ENCODE measurements at places on chromosomes 2 and 18. TPM values are rescaled to one million over a fixed set of nuclear protein-coding genes. Genes with fewer than 3 reads are reported as not detected.

DNA sequence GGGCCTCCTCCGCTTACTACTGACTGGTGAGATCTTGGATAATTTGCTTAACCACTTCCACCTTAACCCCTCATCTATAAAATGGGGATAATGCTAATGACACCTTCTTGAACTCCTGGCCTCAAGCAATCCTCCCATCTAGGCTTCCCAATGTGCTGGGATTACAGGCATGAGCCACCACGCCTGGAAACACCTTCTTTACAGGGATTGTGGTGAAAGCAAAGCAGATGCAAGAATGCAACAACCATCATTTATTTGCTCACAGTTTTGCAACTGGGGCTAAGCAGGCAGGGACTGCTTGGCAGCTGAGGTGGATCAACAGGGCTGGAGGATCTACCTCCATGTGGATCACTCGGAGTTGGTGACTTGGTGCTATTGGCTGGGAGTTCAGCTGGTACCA is 76.2 kb upstream of the ZNF532 start:
- no peak overlapping the region for H3K4me3 ChIP-seq
- no peak overlapping the region for H3K27ac ChIP-seq
- H3K36me3 ChIP-seq = no peaks in the 10 kb centered on the region
- no peaks in the 10 kb centered on the region for H3K27me3 ChIP-seq
- DNase-seq = no peak
- H3K4me1 ChIP-seq = peaks cover 34% of the 10 kb centered on the region

DNA sequence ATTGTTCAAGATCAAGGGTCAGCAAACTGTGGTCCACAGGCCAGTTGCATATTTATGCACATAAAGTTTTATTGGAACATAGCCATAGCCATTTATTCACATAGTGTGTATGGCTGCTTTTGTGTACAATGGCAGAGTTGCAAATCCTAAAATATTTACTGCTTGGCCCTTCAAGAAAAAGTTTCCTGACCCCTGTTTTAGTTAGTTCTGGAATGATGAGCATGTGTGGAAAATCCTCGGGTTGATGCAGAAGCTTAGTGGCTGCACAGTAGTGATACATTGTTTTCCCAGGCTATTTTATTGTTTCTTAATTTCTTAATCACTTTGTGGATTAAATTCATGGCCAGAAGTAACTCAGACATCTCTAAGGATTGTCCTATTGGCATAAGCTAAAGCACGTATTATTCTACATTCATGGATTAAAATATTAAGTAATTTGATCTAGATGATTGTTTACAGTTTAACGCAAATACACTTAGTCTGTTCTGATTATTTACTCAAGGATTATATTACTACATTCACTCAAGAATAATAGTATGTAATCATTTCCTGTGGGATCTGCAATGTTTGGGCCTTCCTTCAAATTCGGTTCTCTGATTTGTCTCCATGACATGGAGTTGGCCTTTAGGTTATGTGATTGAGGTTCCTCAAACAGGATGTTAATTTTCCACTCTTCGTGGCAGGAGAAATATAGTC is 165.5 kb downstream of the TMEM247 start:
- no peaks in the 10 kb centered on the region for H3K4me1 ChIP-seq
- no peak overlapping the region for H3K4me3 ChIP-seq
- DNase-seq = no peak
- H3K27me3 ChIP-seq = no peaks in the 10 kb centered on the region
- no peaks in the 10 kb centered on the region for H3K36me3 ChIP-seq

DNA sequence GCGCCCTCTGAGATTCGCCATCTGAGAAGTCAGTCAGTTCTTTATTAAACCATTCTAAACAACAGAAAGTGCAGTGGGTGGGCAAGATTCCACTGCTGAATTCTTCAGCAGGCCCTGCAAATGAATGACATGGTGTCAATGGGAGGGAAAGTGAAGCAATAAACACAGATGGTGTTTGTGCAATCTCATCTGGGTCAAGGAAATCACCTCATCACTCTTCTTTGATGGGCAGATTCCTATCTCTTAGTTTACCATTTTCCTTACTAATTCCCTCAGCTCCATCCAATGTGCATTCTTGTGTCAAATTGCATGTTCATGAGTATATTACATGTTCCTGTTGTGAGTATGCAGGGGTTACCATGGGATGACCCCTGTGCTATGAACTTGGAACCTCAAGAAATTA is 100.7 kb upstream of the CYP1B1 start:
- peak overlapping the region; percentile 89 for H3K27ac ChIP-seq
- no peak overlapping the region for H3K4me3 ChIP-seq
- peaks cover 3% of the 10 kb centered on the region for H3K4me1 ChIP-seq
- no peaks in the 10 kb centered on the region for H3K27me3 ChIP-seq
- H3K36me3 ChIP-seq = no peaks in the 10 kb centered on the region

GRCh38 chr2:191297033-191297432 is 51.8 kb downstream of the MYO1B start:
- no peak overlapping the region for H3K4me3 ChIP-seq
- no peak overlapping the region for H3K27ac ChIP-seq
- H3K36me3 ChIP-seq = no peaks in the 10 kb centered on the region
- peaks cover 5% of the 10 kb centered on the region for H3K4me1 ChIP-seq
- no peaks in the 10 kb centered on the region for H3K27me3 ChIP-seq

DNA sequence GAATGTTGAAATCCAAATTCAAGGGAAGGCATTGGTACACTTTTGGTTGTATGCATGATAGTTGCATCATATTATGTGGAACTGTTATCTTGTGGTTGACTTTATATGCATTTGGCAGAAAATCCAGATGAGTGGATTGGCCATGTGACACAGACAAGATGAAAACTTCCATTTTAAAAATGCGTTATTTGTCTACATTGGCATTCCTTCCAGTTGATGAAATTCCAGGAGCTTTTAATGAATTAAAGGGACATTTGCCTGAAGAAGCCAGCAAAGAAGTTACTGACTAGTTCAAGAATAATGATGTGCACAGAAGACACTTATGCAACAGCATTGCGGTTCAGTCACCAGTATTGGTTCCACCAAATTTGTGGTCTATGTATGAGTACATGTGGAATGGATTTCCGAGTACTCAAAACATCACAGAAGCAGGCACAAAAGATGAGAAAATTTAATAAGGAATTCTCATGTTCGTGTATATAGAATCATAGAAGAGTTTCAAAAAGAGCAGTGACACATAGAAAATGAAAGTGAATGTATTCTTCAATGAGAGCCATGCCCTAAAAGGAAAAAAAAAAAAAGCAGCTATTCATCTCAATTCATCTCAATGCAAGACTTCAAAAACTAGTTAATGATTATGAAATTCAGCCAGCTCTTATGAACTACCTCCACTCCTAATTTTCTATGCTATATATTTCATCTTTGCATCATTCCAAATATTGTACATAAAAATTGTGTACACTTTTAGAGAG is 232.1 kb downstream of the RBM43 start:
- H3K4me1 ChIP-seq = no peaks in the 10 kb centered on the region
- no peaks in the 10 kb centered on the region for H3K27me3 ChIP-seq
- H3K4me3 ChIP-seq = no peak overlapping the region
- no peak for DNase-seq
- no peaks in the 10 kb centered on the region for H3K36me3 ChIP-seq

The ACMSD gene
- polyA plus RNA-seq = not detected

The FBLN7 gene
- polyA plus RNA-seq = 2.0 TPM

- H3K27me3 ChIP-seq = no peaks in the 10 kb centered on the region
- no peak overlapping the region for H3K27ac ChIP-seq
- H3K36me3 ChIP-seq = peaks cover 24% of the 10 kb centered on the region
- H3K4me1 ChIP-seq = no peaks in the 10 kb centered on the region
- no peak overlapping the region for H3K4me3 ChIP-seq
Measured at GRCh38 chr2:71596011-71596410, 142.7 kb downstream of the DYSF start.

DNA sequence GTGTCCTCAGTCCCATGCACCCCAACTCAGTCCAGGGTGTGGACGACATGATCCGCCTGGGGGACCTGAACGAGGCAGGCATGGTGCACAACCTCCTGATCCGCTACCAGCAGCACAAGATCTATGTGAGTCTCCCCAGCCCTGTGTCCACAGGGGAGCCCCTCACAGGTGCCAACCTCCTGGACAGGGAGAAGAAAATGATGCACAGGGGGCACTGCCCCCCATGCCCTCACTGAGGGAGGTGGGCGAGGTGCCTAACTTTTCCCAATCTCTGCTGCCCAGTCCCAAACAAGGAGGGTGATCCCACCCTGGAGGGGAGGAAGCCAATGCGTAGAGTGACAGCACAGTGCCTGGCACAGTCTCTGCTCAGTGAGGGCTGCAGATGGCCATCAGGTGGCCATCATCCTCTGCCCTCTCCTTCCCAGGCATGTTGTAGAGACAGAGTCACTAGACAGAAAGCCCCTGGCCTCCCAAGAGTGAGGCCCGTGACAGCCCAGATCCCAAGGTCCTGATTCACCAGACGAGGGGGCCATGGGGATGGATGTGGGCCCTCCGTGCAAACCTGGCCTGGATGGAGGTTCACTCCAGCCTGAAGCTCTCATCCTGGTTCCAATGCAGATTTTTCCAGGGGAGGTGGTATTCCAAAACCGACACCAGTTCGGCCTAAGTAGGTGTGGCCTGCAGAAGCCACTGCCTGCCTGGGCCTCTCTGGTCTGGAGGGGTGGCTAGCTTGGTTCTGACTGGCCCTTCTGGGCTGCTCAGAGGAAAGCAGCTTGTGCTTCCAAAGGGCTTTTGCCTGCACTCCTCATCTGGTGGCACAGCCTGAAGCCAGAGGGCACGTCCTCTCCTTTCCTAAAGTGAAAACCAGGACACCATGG is 30.0 kb downstream of the MYO7B start:
- no peak overlapping the region for H3K27ac ChIP-seq
- H3K36me3 ChIP-seq = no peaks in the 10 kb centered on the region
- DNase-seq = peak; percentile 59
- H3K4me1 ChIP-seq = no peaks in the 10 kb centered on the region

DNA sequence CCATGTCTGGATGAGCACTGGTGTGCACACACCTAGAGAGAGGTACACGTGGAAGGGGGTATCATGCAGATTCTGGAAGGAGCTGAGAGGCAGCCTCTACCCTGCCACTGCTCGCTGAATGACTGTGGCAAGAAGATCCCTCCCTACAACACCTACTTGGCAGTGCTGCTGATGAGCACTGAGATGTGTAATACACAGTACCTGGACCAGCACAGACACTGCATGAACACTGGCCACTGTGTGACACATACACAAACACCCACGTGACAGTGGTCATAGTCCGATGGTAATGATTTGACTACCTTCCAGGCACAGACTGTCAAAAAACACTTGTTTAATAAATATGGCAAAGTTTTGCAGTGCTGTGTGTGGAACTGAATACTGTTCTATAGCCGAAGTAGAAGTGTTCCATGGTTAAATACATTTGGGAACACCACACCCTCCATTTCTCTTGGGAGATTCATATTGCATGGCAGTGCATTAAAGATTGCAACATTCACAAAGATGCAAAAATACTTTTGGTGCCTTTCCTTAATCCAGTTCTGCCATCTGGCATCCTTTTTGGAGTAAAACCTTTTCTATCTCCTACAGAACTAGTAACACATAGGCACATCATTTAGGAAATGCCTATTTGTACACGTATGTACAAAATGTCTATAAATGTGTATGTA is 29.6 kb downstream of the MRPS5 start:
- H3K4me1 ChIP-seq = no peaks in the 10 kb centered on the region
- no peaks in the 10 kb centered on the region for H3K27me3 ChIP-seq

The ACVR1C gene
- 0.09 TPM for polyA plus RNA-seq

The PDE6D gene
- polyA plus RNA-seq = 20.5 TPM

- H3K4me1 ChIP-seq = no peaks in the 10 kb centered on the region
- no peaks in the 10 kb centered on the region for H3K27me3 ChIP-seq
- H3K27ac ChIP-seq = no peak overlapping the region
- no peak overlapping the region for H3K4me3 ChIP-seq
- peaks cover 29% of the 10 kb centered on the region for H3K36me3 ChIP-seq
Measured at GRCh38 chr18:58695772-58696171, 24.5 kb downstream of the MALT1 start.

GRCh38 chr18:45373286-45373880 is 241.9 kb upstream of the SLC14A2 start:
- no peaks in the 10 kb centered on the region for H3K27me3 ChIP-seq
- DNase-seq = no peak
- no peaks in the 10 kb centered on the region for H3K36me3 ChIP-seq
- no peak overlapping the region for H3K4me3 ChIP-seq

The SP5 gene
- polyA plus RNA-seq = 0.20 TPM

DNA sequence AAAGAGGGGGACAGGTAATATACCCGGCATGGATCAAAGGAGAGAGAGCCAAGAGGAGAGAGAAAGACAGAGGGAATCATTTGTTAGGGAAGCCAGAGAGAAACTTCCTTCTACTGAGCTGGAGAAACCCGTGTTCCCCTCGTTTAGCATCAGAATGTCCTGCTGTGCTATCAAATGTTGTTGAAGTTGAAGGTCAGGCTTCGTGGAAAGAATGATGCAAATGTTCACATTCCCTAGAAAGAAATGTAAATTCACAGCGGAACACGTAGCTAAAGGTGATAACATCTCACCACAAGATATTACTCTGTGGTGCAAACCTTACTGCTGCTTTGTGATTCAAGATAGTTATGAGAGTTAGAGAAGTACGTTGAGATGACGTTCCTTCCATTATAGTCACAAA is 258.1 kb downstream of the LNPK start:
- H3K27me3 ChIP-seq = peaks cover 6% of the 10 kb centered on the region
- no peaks in the 10 kb centered on the region for H3K4me1 ChIP-seq
- no peak overlapping the region for H3K27ac ChIP-seq
- no peaks in the 10 kb centered on the region for H3K36me3 ChIP-seq
- DNase-seq = no peak

The CACNB4 gene
- 0.14 TPM for polyA plus RNA-seq

The DPY30 gene
- polyA plus RNA-seq = 86.4 TPM

- H3K4me1 ChIP-seq = no peaks in the 10 kb centered on the region
- no peaks in the 10 kb centered on the region for H3K27me3 ChIP-seq
- H3K27ac ChIP-seq = no peak overlapping the region
- H3K36me3 ChIP-seq = no peaks in the 10 kb centered on the region
Measured at GRCh38 chr18:58263055-58263957, 219.3 kb downstream of the NEDD4L start.

GRCh38 chr2:123073956-123074355 is 951.1 kb upstream of the CNTNAP5 start:
- no peak overlapping the region for H3K27ac ChIP-seq
- no peaks in the 10 kb centered on the region for H3K36me3 ChIP-seq
- no peaks in the 10 kb centered on the region for H3K27me3 ChIP-seq
- DNase-seq = no peak
- H3K4me1 ChIP-seq = no peaks in the 10 kb centered on the region
- H3K4me3 ChIP-seq = no peak overlapping the region

DNA sequence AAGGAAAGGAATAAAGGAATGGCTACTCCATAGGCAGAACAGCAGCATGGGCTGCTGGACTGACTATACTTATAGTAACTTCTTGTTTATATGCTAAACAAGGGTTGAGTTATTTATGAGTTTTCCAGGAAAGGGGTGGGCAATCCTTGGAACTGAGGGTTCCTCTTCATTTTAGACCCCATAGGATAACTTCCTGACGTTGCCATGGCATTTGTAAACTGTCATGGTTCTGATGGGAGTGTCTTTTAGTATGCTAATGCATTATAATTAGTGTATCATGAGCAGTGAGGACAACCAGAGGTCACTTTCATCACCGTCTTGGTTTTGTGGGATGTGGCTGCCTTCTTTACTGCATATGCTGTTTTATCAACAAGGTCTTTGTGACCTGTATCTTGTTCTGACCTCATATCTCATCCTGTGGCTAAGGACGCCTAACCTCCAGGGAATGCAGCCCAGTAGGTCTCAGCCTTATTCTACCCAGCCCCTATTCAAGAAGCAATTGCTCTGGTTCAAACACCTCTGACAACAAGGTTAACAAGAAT is 98.6 kb upstream of the CABLES1 start:
- H3K36me3 ChIP-seq = no peaks in the 10 kb centered on the region
- DNase-seq = no peak
- H3K4me3 ChIP-seq = no peak overlapping the region

GRCh38 chr2:59204040-59204439 is 962.9 kb upstream of the FANCL start:
- no peak overlapping the region for H3K4me3 ChIP-seq
- H3K27ac ChIP-seq = no peak overlapping the region
- H3K36me3 ChIP-seq = no peaks in the 10 kb centered on the region
- no peaks in the 10 kb centered on the region for H3K27me3 ChIP-seq
